ENCODE measurements at places on chromosomes 7 and 10.

DNA sequence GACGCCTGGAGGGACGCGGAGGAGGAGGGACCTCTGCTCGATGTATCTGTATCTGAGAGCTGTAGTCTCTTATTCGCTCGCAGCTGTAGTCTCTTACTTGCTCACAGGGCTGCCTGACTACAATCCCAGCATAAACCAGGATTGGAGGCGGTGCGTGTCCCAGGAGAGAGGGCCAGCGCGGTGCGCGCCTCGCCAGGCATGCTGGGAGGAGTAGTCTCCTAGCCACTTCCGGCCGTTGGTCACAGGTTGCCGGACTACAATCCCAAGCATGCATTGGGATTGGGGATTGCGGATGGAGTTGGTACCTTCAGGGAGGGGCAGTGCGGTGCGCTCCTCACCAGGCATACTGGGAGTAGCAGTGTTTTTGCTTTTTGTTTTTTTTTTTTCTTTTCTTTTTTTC is 421.7 kb upstream of the NUPR2 start:
- no peak for DNase-seq

DNA sequence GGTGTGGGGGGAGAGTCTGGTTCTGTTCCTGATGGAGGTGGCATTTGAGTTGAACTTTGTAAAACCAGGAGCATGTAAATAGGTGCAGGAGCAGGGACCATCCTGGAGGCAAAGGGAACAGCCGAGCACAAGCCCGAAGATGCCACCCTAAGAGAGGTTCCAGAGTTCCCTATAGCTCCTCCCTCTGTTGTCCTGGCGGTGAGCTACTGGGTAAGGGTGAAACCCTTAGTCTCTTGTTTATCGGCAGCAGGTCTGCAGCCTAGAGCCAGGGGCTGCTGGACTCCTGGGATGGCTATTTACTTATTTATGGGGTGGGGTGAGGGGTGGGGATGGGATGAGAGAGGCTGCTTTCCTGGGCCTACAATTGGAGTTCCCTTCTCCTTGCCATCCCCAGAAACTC is 6.5 kb upstream of the LBX1 start:
- DNase-seq: no peak

GRCh38 chr10:131009791-131010190 is 301.7 kb downstream of the TCERG1L start:
- no peak for DNase-seq

DNA sequence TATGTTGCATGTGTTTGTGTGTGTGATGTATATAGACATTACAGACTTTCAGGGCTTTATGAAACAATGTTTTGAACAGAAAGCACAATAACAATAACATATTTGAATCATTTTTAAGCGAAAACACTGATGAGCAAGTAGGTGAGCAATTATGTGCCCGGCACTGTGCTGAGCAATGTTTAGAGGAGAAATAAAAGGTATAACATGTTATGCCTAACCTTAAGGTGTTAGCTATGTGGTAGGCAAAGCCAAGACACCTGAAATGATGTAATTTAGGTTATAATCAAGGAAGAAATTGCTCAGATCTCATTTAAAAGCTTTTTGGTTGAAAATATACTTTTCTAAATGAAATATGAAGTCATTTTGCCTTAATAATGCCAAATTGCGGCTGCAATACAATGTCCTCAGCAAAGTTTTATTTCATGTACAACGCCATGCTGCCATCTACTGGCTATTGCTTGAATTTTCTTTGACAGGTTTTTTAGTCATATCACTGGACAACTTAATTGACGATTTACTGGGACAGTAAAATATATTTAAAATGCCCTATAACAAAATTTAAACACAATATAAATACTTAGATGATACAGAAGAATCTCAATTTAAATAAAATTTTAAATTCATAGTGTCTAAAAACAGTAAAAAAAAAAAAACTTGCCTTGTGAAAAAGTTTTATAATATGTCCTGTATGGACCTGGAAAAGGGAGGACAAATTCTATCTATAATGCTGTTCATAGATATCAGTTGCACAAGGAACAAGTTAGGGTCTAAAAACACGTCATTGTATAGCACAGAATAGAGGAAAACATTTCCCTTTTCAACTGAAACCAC is 131.1 kb upstream of the CDK1 start:
- no peak for DNase-seq

DNA sequence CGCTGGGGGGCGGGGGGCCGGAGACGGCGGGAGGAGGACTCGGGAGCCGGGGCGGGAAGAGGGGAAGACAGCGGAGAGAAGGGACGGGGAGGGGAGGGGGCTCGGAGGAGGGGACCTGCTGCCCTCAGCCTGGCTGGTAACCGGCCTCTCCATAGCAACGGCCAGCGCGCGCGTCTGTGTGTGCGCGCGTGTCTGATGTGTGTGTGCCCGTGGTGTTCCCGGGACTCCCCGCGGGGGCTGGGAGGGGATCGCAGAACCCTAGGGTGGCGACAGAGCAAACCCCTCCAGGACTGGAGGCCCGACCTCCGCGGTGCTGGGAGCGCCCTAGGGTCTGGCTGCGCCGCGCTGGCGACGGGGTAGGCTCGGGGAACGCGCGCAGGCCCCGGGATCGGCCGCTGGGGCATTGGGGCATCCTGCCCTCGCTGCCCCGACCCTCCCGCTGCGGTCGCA is 356.3 kb downstream of the DNAJB6 start:
- DNase-seq: no peak

DNA sequence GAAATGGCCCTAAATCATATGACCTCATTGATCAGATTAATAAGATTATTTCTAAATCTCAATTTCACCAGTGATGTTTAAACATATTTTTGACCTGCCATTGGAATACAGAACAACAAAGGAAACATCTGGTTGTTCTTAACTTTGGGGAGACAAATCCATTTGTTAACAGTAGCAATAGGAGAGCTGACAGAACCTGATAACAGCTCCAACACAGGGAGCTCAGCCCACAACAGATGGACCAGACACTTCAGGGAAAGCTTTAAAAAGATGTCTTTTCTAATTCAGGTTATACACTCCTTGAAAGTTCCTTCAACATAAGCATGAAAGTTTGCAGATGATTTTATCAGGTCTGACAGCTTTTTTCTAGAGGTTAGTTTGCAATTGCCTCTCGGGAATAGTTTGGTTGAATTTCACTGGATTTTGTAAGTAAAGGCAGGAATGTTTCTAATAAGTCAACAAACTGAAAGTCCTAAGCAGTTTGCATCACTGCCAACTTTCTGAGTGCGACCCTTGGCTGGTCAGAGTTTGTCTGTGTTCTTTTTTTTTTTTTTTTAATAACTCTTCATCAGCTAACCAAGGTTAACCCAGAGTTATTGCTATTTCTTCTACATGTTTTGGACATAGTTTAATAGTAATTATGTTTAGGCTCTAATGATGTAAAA is 6.5 kb upstream of the MET start:
- no peak for DNase-seq

DNA sequence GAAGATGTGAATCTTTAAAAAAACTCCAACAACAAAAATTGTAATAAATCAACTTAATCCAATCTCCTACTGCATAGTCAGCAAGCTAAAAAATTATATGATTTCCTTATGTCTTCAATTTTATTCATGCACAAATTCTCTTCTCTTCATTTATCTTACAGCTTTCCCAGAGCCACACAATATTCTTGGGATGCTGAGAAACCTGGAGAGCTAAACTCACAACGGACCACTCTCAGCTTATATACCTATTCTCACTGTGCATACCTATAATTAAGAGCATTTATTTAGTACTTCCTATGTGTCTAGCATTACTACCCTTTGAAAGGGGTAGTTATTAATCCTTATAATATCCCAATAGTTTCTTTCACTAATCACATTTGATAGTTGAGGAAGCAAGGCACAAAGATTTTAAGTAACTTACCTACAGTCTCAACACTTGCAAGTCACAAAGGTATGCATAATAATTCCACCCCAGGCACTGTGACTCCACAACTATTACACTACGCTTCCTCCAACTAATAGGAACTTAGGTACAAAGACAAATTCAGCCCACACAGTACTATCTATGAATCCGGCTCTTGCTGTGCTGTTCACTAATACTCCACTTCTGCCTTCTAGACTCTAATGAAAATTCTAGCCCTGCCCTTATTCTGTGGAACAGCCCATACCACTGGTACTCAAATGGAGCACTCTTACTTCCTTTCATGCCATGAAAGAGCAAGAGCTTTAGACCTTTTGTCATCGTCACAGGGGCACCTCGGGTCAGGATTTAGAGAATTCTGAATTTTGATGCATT is 5.1 kb downstream of the CCDC71L start:
- DNase-seq: no peak

DNA sequence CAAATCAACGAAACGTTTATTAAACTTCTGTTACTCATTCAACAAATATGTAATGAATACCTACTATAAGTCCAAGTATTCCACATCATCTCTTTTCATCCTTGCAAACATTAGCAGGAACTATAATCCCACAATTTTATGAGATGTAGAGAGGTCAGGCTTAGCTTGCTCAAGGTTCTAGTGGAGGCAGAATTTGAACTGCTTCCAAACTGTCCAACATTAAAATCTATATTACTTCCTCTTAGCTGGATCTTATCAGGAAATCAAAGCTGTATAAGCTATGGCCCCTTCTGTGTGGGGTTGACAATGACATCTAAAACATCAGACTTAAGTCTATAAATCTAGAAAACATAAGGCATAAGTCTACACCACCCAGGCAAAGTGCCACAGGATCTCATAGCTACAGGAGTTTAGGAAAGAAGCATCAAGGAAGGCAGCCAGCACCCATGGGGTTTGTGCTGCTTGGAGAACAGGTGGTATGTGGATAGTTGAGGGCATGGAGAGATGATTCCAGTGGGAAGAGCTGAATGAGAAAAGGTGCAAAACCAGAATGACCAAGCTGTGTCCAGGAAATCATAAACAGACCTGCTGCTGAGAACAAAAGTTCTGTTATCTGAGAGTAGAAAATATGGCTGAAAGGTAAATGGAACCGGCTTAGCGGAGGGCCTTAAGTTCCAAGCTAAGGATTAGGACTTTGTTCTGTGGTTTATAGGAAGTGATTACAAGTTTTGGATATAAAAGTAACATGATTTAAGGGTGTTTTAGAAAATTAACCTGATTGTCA is 34.5 kb downstream of the PAPSS2 start:
- no peak for DNase-seq

GRCh38 chr7:29320577-29320976 is 126.0 kb downstream of the CHN2 start:
- no peak for DNase-seq

GRCh38 chr7:99420213-99420612 is 11.4 kb downstream of the BUD31 start:
- no peak for DNase-seq

DNA sequence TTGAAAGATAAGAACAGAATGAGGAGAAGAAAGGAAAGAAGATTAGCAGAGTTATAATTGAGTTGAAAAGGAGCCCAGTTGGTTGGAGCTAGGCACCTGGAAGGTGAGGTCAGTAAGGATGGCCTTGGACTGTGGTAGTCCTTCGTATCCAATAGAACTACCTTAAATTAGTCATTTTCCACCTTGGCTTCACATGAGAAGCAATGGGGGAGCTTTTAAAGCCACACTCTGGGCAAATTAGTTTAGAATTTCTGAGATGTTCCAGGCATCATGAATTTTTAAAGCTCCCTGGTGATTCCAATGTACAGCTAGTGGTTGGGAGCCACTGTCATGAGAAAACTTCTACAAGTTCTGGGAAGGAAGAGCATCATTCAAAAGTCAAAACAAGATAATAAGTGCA is 27.3 kb upstream of the CYP3A5 start:
- DNase-seq: no peak

GRCh38 chr7:149764481-149765398 is 8.6 kb downstream of the ZNF467 start:
- no peak for DNase-seq

DNA sequence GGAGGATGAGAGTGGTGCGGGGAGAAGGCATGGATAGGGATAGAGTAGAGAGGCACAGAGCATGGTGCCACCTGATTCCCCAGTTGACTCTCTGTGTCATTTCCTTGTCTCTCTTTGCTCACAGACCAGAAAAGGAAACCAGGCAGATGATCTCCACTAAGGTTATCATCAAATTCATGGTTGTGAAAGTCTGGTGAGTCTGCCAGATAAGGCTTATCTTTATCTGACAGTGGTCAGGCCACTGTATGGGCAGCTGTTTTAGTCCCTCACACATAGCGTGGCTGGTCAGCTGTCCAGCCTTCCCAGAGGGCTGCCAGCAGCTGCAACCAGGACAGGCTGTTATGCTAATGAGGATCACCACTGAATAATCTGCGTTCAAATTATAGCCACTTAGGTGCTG is 99.0 kb downstream of the ADRA2A start:
- no peak for DNase-seq

DNA sequence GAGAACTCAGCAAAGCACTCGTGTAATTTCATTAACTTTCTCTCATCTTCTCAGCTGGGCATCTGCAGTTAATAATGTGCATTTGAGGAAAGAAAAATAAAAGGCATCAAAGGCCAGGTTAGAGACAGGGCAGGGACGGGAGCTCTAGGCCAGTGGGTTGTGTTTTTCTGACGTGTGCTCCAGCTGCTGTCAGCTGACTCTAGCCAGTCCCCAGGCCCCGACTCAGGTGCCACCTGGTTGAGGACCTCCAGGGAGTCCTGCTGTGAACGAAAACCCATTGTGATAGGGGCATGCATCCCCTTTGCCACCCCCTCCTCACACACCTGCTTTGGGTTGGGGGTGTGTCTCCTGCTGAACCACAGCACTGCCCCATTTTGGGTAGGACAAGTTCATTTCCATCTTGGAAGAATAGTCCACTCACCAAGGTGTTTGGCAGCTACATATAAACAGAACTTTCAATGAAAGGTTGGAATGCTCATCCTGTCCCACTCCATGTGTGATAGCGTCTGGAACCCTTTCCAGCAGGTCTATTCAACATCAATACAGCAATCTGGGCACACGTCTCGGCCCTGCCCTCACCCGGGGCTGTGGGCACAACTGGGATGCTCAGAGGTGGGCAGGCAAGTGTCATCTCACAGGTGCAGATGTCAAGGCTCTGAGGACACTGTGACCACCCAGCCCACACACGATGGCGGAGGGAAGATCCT is 146.1 kb upstream of the FAM20C start:
- DNase-seq: no peak

- no peak for DNase-seq
Measured at GRCh38 chr10:71980181-71981014, 16.2 kb downstream of the CHST3 start.

- DNase-seq: no peak
Measured at GRCh38 chr7:134704827-134705226, 58.2 kb downstream of the BPGM start.

DNA sequence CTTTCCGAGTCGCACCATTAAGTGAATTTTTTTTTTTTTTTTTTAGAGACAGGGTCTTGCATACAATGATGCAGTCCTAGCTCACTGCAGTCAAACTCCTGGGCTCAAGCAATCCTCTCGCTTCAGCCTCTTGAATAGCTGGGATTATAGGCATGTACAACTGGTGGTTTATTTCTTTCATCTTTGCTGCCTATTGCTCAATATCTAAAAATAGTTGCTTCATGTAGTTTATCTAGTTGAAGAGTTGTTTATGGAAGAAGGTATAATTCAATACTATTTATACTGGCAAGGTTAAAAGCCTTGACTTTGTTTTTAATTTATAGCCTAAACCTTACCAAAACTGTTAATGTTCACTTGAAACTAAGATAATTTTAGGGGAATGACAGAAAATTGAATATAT is 66.9 kb downstream of the SEMA3D start:
- no peak for DNase-seq
